ENCODE measurements at places on chromosomes 4 and X. TPM values are rescaled to one million over a fixed set of nuclear protein-coding genes. Genes with fewer than 3 reads are reported as not detected.

HTRA3 gene
- 2.2 TPM for total RNA-seq

CYBB gene
- total RNA-seq, result not detected

FRG1 gene
- 36.8 TPM for total RNA-seq

CYTL1 gene
- 13.9 TPM for total RNA-seq

LNX1 gene
- total RNA-seq, result 13.5 TPM

P2RY8 gene
- 0.26 TPM for total RNA-seq

SYP gene
- 0.17 TPM for total RNA-seq

ADH7 gene
- not detected for total RNA-seq

TMSB15B gene
- total RNA-seq, result 5.7 TPM

PRSS48 gene
- not detected for total RNA-seq

CSN1S1 gene
- total RNA-seq, result not detected

GSX2 gene
- not detected for total RNA-seq

SERPINA7 gene
- not detected for total RNA-seq

STBD1 gene
- total RNA-seq, result 2.0 TPM

IL15 gene
- 2.1 TPM for total RNA-seq

AFP gene
- not detected for total RNA-seq

SLC10A4 gene
- 0.09 TPM for total RNA-seq

RTL9 gene
- not detected for total RNA-seq

TIMM17B gene
- 18.6 TPM for total RNA-seq

DIPK2B gene
- total RNA-seq, result 62.7 TPM

ACE2 gene
- total RNA-seq, result not detected

PPP1R3F gene
- total RNA-seq, result 1.6 TPM

TAF7L gene
- total RNA-seq, result under 0.01 TPM

KIF4A gene
- 2.6 TPM for total RNA-seq

TLR7 gene
- not detected for total RNA-seq

AMOT gene
- 9.7 TPM for total RNA-seq

MCUB gene
- total RNA-seq, result 45.2 TPM

CTAG2 gene
- total RNA-seq, result not detected

SH3TC1 gene
- total RNA-seq, result 129 TPM

PLAC1 gene
- not detected for total RNA-seq

SHROOM2 gene
- total RNA-seq, result 11.0 TPM

LONRF3 gene
- 37.7 TPM for total RNA-seq

RHOXF1 gene
- total RNA-seq, result not detected

Data from dermis lymphatic vessel endothelial cell (primary cell).